Naive thymus-derived CD4-positive, alpha-beta T cell (primary cell): ENCODE measurements at places on chromosomes 7 and 10.

DNA sequence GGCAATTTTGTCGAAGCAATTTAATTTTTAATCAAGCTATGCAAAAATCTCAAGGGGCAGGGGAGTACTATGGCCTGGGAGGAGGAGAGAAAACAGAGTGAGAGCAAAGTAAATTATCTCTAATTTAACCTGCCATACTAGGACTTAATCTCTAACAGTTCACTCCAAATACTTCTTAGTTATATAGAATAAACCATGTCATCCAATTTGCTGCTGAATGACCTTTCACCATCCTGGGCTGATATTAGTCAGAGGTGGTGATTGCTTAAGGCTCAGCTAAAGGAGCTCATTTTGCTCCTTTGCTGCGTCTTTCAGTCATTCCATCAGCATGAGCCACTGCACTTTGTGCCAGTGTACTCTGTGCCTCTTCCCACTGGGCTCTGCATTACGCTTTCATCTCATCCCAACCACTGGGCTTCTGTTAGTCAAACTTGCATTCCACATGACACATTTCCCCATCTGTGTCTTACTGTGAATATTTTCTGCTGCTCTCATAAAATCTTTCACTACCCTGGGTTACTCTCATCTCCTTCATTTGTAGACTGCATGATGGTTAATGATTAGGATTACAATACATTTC lies 84.3 kb downstream of the CD36 start:
- no peaks in the 10 kb centered on the region for H3K4me1 ChIP-seq
- no peaks in the 10 kb centered on the region for H3K27me3 ChIP-seq
- no peak for DNase-seq
- H3K36me3 ChIP-seq = no peaks in the 10 kb centered on the region
- no peak overlapping the region for H3K27ac ChIP-seq
- H3K4me3 ChIP-seq = no peak overlapping the region

DNA sequence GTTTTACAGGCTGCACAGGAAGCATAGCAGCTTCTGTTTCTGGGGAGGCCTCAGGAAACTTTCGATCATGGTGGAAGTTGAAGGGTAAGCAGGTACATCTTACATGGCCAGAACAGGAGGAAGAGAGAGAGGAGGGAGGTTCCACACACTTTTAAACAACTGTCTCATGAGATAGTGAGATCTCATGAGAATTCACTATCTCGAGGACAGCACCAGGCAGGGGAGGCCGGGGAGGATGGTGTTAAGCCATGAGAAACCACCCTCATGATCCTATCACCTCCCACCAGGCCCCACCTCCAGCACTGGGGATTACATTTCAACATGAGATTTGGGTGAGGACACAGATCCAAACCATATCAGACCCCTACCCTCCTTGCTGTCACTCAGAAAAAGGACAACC lies 23.7 kb downstream of the ZNF503 start:
- no peaks in the 10 kb centered on the region for H3K27me3 ChIP-seq
- no peaks in the 10 kb centered on the region for H3K4me1 ChIP-seq
- no peaks in the 10 kb centered on the region for H3K36me3 ChIP-seq
- H3K27ac ChIP-seq = no peak overlapping the region
- H3K4me3 ChIP-seq = no peak overlapping the region
- no peak for DNase-seq

GRCh38 chr7:44068054-44068453 lies 2.7 kb upstream of the PGAM2 start:
- H3K4me1 ChIP-seq = no peaks in the 10 kb centered on the region
- H3K27me3 ChIP-seq = no peaks in the 10 kb centered on the region
- no peak overlapping the region for H3K27ac ChIP-seq
- H3K36me3 ChIP-seq = no peaks in the 10 kb centered on the region
- no peak for DNase-seq

DNA sequence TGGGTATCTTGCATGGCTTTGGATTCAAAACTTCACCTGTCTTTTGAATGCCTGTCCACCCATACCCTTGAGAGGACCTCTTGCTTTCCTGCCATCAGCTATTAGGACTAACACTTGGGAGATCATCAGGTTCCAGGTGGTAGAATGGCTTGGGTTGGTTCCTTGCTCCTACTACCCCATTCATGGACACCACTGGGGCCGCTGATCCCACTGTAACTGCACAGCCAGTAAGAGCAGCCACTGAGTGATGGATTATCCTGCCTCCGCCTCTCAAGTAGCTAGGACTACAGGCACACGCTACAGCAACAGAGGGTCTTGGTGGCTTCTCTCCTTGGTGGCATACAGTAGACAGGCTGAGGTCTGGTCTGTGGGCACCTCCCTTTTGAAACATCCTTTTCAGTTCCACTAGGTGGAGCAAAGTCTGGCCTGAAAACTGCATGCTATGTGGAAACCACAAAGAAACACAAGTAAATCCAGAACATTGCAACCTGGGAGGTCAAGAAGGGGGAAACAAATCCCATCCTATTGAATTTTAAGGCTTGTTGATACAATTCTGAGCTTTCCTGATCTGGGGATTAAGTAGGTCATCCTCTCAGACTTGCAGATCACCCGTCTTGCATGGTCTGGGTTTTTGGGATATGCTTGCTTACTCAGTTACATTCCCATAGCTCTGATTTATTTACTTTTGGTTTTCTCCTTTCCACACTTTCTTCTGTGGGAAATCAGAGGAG lies 9.4 kb downstream of the WBP1L start:
- H3K4me1 ChIP-seq = peaks cover 8% of the 10 kb centered on the region
- no peak overlapping the region for H3K4me3 ChIP-seq
- peak; percentile 34 for DNase-seq
- no peak overlapping the region for H3K27ac ChIP-seq
- H3K36me3 ChIP-seq = peaks cover 5% of the 10 kb centered on the region
- H3K27me3 ChIP-seq = no peaks in the 10 kb centered on the region

DNA sequence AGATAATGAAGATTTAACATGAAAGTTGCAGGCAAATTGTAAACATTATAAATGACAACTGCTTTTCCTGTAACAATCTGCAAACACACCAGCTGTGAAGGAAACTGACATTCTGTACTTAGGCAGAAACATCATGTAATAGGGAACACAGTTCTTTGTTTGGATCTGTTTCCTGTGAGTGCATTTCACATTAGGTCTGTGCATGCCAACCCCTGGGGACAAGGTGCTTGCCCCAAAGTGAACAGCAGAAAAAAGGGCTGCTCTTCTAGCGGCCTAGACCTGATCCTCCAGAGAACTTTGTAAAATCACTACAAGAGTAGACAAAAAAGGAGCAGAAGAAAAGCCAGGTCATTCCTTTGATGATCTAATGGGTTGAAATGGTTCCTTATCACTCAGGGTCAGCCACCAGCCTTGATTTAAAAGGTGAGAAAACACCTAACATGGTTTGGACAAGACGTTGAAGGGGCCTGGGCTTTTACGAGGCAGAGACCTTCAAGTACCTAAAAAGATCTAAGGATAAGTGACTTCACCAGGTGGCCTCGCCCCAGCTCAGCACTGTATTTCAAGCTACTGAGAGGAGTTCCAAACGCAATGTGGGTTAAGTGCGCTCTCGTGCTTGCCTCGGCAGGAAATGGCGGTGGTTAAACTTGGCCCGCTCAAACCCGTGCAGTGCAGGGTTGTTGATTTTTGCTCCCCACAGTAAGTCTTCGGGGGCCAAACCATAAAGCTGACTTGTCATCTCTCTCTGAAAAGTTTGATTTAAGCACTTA lies 249.7 kb downstream of the CREB5 start:
- H3K4me3 ChIP-seq = no peak overlapping the region
- no peak overlapping the region for H3K27ac ChIP-seq
- H3K4me1 ChIP-seq = no peaks in the 10 kb centered on the region
- no peaks in the 10 kb centered on the region for H3K27me3 ChIP-seq
- H3K36me3 ChIP-seq = no peaks in the 10 kb centered on the region

- DNase-seq = no peak
- H3K4me1 ChIP-seq = peaks cover 8% of the 10 kb centered on the region
- H3K4me3 ChIP-seq = no peak overlapping the region
- no peaks in the 10 kb centered on the region for H3K36me3 ChIP-seq
- H3K27ac ChIP-seq = no peak overlapping the region
- H3K27me3 ChIP-seq = no peaks in the 10 kb centered on the region
Observed at GRCh38 chr7:17009007-17009719, 127.4 kb upstream of the AGR3 start.

DNA sequence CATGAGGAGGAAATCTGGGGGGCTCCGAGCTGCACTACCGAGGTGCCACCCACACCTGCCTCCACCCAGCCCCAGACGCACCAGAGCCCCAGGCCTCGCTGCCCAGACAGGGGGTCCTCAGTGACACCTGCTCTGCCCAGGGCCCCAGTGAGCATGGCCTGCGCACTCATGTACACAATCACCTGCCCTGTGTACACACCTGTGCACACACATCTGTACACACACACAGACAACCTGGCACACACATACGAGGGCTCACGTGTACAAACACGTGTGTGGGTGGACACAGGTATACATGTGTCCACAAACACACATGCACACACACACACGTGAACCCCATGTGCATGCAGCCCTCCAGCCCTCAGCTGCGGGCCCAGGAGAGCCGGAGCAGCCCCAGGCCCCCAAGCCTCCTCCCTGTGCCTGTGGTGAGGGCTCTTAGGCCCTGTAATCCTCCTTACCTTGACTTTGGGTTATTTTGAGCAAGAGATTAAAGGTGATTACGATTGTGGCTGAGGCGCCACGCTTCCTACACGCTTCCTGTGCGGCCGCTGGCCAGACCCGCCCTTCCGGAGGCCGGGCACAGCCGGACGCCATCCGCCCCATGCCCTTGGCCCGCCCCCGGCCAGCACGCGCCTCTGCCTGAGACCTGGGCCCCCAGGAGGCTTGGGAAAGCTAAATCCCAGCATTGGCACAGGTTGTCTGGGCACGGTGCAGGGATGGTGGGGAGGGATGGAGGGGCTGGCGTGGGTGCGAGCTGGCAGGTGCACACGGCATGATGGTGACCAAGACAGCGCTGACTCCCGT lies 71.9 kb downstream of the ELFN1 start:
- peaks cover 12% of the 10 kb centered on the region for H3K4me1 ChIP-seq
- H3K27me3 ChIP-seq = no peaks in the 10 kb centered on the region
- H3K4me3 ChIP-seq = no peak overlapping the region
- no peak for DNase-seq

GRCh38 chr7:125326666-125327255 lies 397.1 kb upstream of the POT1 start:
- H3K27ac ChIP-seq = no peak overlapping the region
- H3K36me3 ChIP-seq = no peaks in the 10 kb centered on the region
- no peaks in the 10 kb centered on the region for H3K27me3 ChIP-seq
- DNase-seq = no peak

- H3K4me1 ChIP-seq = peaks cover 9% of the 10 kb centered on the region
- no peaks in the 10 kb centered on the region for H3K36me3 ChIP-seq
- DNase-seq = peak; percentile 73
Observed at GRCh38 chr10:6014241-6014761, 37.0 kb upstream of the IL15RA start.

GRCh38 chr10:70908406-70909296 lies 20.3 kb upstream of the PCBD1 start:
- H3K4me3 ChIP-seq = no peak overlapping the region
- H3K27ac ChIP-seq = no peak overlapping the region
- no peak for DNase-seq

DNA sequence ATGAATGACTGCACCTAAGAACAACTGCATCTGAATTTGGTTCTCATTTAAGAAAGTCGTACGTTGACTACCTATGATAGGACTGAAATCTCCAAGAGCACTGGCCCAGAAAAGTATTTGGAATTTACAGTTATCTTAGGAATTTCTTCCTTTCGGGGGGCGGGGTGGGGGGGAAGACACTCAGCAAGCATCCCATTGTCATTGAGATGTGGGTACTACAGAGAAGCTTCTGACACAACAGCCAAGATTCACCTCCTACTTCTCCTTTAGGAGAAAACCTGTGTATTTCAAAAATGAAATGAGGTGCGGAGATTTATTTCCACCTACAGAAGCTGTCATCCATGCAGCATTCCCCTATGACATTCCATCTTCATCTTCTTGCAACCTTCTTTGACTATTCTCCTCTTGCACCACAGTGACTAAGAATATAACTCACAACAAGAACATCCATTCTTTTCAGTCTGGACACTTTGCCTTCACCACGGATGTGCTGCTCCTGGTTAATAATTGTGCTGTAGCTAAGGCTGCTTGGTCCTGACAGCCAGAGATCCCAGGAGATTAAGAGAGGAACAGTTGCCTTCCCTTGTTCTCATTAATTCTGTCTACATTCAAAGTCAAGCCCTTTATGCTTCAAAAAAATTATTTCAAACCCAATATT lies 98.4 kb upstream of the FRMD4A start:
- H3K36me3 ChIP-seq = no peaks in the 10 kb centered on the region
- H3K4me1 ChIP-seq = no peaks in the 10 kb centered on the region
- H3K4me3 ChIP-seq = no peak overlapping the region
- DNase-seq = no peak
- H3K27ac ChIP-seq = no peak overlapping the region

DNA sequence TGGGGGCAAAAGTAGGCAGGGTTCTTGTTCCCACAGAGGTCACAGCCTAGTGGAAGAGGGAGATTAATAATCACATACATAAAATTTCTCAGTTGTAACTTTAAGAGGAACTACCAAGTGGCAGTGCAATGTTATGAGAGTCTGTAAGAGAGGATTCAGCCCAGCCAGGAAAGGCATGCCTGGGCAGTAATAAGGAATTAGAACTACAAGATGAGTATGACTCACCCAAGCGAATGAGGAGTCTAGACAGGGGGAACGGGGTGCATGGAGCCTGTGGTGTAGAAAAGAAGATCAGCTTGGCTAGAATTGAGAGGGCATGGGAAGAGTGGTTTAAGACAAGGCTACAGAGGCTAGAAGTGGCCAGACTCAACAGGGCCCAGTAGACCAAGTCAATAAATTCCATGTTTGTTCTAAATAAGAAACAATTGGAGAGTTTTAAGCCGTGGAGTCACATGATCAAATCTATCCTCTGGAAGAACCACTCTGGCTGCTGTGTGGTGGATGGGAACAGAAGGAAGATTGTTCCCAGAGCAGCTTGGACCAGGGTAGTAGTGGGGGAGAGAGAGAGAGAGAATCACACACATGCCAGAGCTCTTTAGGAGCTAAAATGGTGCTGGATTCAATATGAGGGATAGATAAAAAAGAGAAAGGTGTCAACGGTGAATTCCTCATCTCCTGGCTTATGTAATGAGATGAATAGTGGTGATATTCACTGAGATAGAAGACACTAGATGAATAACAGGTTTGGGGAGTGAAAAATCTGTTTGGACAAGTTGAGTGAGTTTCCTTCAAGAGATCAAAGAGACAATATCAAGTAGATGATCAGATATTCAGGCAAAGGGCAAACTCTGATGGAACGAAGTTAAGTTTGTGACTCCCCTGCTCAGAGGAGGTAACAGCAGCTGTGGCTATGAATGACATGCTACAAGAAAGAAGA lies 265.1 kb downstream of the FGFR2 start:
- no peak for DNase-seq
- H3K27ac ChIP-seq = no peak overlapping the region
- H3K4me3 ChIP-seq = no peak overlapping the region
